ENCODE measurements at places on chromosomes 7 and 10.

- no peak for DNase-seq
Observed at GRCh38 chr7:5284304-5285281, 1.9 kb downstream of the SLC29A4 start.

GRCh38 chr10:58842860-58843376 lies 330.2 kb downstream of the BICC1 start:
- DNase-seq = no peak

- no peak for DNase-seq
Observed at GRCh38 chr7:10463701-10464100, 510.0 kb upstream of the PHF14 start.

DNA sequence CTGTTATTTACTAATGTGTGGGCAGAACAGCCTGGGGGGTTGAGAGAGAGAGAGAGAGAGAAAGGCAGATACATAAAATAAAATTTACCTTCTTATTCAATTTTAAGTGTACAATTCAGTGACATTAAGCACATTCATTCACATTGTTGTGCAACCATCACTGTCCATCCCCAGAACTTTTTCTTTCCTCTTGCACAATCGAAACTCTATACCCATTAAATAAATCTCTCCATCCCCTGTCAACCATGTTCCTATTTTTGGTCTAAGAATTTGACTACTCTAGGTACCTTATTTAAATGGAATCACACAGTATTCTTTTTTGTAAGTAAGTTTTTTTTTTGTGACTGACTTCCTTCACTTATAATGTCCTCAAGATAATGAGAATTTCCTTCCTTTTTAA lies 181.6 kb downstream of the SND1 start:
- DNase-seq = no peak

- no peak for DNase-seq
Observed at GRCh38 chr10:15391491-15391890, 20.4 kb upstream of the FAM171A1 start.

- no peak for DNase-seq
Observed at GRCh38 chr10:119243488-119243887, 36.1 kb downstream of the GRK5 start.

- DNase-seq = no peak
Observed at GRCh38 chr10:50607356-50607925, 16.3 kb downstream of the SGMS1 start.

GRCh38 chr10:30500534-30500933 lies 66.5 kb downstream of the MAP3K8 start:
- no peak for DNase-seq

GRCh38 chr7:28448708-28449107 lies 36.4 kb downstream of the CREB5 start:
- no peak for DNase-seq

- no peak for DNase-seq
Observed at GRCh38 chr10:62788861-62789467, 15.6 kb upstream of the ADO start.

GRCh38 chr7:37369906-37370305 lies 78.8 kb downstream of the ELMO1 start:
- no peak for DNase-seq

DNA sequence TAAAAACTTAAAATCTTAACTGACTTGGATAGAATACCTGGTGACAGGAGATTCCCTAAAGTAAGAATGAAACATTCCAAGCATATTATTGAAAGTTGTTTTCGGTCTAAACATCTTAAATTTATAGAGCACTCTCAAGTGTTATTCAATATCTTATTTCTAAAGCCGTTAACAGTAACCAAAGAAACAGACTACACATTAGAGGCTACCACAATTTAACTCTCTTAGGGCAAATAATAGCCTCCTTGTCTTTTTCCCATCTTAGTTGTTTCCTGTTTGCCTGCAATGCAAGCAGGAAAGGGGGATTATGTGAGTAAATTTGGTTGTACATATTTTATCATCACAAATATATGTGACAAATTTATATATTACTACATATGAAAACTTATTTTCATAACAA lies 31.4 kb downstream of the NAPEPLD start:
- no peak for DNase-seq

DNA sequence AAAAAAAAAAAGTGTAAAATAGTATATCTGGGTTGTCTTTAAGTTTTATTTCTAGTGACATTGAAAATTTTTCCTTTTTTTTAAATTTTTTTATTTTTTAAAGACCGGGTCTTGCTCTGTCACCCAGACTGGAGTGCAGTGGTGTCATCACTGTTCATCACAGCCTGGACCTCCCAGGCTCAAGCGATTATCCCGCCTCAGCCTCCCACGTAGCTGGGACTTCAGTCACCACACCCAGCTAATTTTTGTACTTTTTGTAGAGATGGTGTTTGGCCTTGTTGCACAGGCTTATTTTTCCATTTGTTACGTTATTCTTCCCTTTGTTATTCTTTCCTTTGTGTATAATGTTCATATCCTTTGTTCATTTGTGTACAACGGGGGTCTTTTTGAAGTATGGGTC lies 30.1 kb downstream of the TSPAN14 start:
- no peak for DNase-seq

- DNase-seq = no peak
Observed at GRCh38 chr10:44258019-44258418, 126.9 kb downstream of the CXCL12 start.

GRCh38 chr7:22640269-22640668 lies 86.7 kb upstream of the IL6 start:
- DNase-seq = no peak

GRCh38 chr7:150317748-150318444 lies 5.3 kb upstream of the LRRC61 start:
- no peak for DNase-seq

DNA sequence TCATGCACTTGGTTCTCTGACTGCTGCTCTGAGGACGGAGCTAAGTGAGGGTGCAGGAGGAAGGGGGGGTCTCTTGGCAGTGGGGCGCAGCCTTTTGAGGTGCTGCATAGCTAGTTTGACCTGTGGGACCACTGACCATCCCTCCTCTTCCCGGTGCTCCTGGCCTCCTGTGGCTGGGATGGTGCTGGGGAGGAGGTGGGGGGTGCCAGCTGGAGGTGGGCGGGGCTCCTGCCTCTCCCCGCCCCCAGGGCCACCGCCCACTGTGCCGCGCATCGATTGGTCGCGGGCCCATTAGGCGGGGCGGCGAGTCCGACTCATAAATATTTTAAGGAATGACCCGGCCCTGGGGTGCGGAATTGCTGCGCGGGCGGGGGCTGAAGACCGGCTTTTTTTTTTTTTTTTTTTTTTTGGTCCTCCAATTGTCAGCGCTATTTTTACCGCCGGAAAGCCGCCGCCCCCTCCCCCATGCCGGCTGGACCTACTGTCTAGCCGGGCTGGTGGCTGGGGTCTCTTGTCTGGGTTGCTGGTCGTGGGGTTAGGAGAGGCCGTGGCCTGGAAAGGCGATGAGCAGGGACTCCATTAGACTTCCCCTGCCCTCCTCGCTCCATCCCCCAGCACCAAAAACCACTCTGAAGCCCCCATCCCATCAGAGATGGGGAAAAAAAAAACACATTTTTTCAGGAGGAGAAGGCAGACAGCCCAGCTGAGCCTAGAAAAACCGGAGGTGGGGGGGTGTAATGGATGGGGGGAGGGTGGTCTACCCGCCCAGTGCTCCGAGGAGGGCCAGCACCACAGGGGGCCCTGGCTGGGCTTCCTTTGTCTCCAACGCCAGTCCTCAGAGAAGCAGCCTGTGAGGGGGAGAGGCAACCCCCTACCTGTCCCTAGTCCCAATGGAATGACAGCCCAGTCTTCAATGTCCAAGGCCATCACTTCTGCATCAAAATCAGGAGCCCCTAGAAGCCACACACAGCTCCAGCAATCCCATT lies 6.4 kb downstream of the SH2B2 start:
- no peak for DNase-seq

DNA sequence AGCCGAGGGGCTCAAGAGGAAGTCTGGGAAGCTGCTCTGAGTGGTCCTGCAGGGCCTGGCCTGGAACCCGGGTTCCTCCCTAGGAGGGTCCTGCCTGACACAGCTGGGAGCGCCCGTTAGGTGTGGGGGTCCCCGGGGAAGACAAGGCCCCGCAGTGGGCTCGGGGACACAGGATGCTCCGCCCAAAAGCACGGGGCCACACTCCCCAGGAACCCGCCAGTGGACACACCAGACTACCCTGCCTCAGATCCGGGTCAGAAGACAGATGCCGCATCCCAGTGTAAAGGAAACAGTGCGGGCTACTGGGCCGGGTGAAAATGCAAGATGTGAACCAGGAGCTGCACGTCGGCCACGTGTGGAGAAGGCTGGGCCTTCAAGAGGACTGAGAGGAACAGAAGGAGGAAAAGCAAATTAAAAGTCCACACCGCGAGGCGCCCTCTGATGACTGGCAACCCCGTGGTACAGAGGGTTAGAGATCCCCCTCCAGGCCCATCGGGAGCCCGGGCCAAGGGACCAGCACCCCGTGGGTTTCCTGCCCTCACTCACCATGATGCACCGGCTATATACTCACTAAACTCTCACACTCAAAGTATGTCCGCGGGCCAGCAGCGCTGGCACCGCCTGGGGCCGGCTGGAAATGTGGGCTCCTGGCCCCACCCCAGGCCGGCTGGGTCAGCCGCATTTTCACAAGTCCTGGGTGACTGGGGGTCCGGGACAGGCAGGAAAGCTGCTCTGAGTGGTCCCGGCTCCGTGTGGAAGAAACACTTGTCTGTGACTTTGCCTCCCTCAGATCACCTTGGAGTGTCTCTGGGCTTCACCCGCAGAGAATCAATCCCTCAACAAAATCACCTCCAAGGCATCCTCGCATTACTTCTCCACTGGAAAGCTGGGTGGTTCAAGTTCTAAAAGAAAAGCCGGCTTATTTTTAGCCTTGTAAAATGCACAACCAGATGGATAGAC lies 6.1 kb downstream of the STK32C start:
- no peak for DNase-seq

GRCh38 chr10:69290993-69291392 lies 12.7 kb downstream of the HK1 start:
- DNase-seq = no peak

DNA sequence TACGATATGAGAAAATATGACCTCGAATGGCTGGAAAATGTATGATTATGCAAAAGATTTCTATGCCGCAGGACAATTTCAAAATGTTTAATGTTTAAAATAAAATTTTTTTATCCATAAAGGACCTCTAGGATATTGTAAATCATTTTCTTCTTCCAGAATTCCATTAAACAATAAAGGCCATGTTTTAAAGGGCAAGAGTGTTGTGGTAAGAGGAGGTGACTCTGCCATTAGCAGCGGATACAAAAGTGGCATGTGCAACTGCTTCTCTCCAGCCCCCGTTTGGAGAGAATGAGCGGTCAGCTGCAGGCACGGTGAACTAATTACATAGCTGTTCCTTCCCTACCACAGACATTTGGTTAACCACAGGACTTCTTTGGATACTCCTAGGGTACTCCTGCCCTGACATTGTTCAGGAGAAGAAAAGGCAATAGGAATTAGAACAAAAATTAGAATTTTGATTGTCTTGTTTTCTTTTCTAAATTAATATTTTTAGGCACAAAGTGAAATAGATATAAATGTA lies 63.8 kb downstream of the HBP1 start:
- no peak for DNase-seq

DNA sequence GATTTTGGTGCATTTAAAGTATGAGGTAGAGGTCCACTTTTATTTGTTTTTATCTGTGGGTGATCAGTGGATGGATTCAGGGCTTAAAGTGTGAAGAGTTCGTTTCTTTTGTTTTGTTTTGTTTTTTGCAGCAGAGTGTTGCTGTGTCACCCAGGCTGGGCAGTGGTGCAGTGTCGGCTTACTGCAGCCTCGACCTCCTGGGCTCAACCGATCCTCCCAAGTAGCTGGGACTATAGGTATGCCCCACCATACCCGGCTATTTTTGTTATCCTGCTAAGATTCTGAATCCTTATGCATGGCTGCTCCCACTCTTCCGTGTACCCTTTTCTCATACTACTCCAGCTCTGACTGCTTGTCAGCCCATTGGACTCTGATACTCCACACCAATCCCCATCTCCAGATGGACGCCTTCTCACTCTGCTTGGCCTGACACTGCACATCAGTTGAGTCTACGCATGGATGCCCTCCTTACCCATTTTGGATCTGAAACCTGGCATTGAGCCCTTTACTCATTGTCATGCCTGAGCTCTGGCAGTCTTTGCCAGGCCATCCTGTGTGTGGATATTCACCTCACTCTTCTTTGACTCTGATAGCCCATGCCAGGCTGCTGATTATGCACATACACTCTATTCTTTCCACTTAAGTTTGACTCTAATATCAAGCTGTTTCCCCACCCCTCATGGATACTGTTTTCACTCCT lies 119.5 kb downstream of the CCSER2 start:
- no peak for DNase-seq

DNA sequence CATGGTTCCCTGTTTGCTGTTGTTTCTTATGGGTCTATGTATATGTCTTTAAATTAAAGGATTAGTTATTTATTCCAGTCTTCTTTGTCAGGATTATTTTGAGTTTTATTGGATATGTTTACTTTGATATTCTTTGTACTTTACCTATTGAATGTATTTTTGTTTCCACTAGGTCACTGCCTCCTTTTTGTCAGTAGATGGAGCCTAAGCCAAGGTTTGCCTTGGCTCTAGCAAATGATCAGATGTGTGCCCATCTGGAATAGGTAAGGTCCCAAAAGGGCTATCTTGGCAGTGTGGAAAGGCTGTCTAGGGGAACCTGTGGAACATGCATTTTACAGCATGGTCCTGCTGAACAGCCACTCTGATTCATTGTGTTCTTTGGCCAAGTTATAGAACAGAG lies 337.3 kb upstream of the GHITM start:
- no peak for DNase-seq

GRCh38 chr7:43278088-43278644 lies 165.7 kb downstream of the HECW1 start:
- DNase-seq = no peak

GRCh38 chr7:55177589-55178261 lies 158.9 kb downstream of the EGFR start:
- DNase-seq = no peak

- DNase-seq = peak; percentile 36
Observed at GRCh38 chr10:13526948-13527863, 1.6 kb downstream of the BEND7 start.

DNA sequence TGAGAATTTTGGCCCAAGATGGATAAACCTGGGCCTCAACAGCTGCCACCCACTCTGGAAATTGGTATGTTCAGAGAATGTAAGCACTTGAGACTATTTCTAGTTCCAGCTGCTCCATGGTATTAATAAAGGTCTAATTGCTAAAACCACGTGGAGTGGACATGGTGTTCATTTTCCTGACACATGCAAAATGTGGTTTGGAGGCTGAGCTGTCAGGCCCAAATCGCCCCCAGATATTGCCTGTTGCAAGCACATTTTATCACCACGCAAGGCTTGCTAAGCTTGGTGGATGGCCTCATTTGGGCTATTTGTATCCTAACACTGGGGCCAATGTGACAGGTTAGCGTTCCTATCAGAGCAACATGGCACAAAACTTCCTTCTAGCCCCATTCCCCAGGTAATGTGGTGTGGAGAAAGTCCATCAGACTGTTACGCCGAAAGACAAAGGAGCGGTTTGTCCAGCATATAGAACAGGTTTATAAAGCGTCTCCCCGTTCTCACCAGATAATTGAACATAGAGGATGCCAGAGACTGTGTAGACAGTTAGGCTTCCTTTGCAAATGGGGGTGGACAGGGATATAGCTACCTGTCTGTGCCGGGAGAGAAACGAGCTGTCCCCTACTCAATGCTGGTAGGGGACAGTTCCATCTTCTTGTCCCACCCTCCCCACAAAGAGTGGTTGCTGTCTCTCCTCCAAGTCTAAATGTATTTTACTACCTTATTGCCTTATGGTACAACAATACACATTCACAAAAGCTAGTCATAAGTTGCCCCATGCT lies 78.0 kb upstream of the ANKRD1 start:
- no peak for DNase-seq
